CD14-positive monocyte (primary cell): ENCODE measurements at places on chromosomes 3 and 15. TPM values are rescaled to one million over a fixed set of nuclear protein-coding genes. Genes with fewer than 3 reads are reported as not detected.

Gene EXD1
- 0.04 TPM in 1 of 2 replicates, not detected in the other for polyA plus RNA-seq

Gene CFAP100
- not detected for polyA plus RNA-seq

Gene CHRD
- polyA plus RNA-seq, result not detected

Gene HESX1
- polyA plus RNA-seq, result 0.22 TPM

Gene ATP8B4
- 3.5 and 9.6 TPM in 2 replicates for polyA plus RNA-seq

Gene TCF12
- 27.6 TPM for polyA plus RNA-seq

Gene CCRL2
- polyA plus RNA-seq, result 10.2 TPM

Gene A4GNT
- not detected for polyA plus RNA-seq

Gene FHIT
- 2.2 and 3.2 TPM in 2 replicates for polyA plus RNA-seq

Gene CD96
- 0.03 and 0.05 TPM in 2 replicates for polyA plus RNA-seq

Gene ZNF501
- polyA plus RNA-seq, result 0.05 and 0.35 TPM in 2 replicates

Gene CDHR4
- not detected in 2 replicates for polyA plus RNA-seq

Gene TTLL13
- 0.08 and 0.13 TPM in 2 replicates for polyA plus RNA-seq

Gene ESYT3
- not detected for polyA plus RNA-seq

Gene CD86
- polyA plus RNA-seq, result 273 TPM

Gene CDCP1
- 0.38 and 0.52 TPM in 2 replicates for polyA plus RNA-seq

Gene RAD51
- not detected for polyA plus RNA-seq

Gene BCL2A1
- polyA plus RNA-seq, result 350 TPM

Gene SEMA5B
- polyA plus RNA-seq, result not detected

Gene CDC25A
- 0.39 TPM for polyA plus RNA-seq

Gene TEX55
- not detected for polyA plus RNA-seq

Gene GCNT3
- not detected for polyA plus RNA-seq
